CD4-positive, alpha-beta T cell treated with Interleukin-21 for 1 hour (primary cell): ENCODE measurements at places on chromosomes 13 and 19.

GRCh38 chr19:41351339-41352245 lies 2.1 kb downstream of the TGFB1 start:
- DNase-seq = peak; percentile 89

GRCh38 chr19:54297759-54298305 lies 15.1 kb downstream of the LILRA5 start:
- no peak for DNase-seq

GRCh38 chr19:4576016-4576933 lies 16.8 kb upstream of the SEMA6B start:
- DNase-seq = peak; percentile 64

- DNase-seq = no peak
Observed at GRCh38 chr19:2254064-2254872, 1.9 kb downstream of the JSRP1 start.

DNA sequence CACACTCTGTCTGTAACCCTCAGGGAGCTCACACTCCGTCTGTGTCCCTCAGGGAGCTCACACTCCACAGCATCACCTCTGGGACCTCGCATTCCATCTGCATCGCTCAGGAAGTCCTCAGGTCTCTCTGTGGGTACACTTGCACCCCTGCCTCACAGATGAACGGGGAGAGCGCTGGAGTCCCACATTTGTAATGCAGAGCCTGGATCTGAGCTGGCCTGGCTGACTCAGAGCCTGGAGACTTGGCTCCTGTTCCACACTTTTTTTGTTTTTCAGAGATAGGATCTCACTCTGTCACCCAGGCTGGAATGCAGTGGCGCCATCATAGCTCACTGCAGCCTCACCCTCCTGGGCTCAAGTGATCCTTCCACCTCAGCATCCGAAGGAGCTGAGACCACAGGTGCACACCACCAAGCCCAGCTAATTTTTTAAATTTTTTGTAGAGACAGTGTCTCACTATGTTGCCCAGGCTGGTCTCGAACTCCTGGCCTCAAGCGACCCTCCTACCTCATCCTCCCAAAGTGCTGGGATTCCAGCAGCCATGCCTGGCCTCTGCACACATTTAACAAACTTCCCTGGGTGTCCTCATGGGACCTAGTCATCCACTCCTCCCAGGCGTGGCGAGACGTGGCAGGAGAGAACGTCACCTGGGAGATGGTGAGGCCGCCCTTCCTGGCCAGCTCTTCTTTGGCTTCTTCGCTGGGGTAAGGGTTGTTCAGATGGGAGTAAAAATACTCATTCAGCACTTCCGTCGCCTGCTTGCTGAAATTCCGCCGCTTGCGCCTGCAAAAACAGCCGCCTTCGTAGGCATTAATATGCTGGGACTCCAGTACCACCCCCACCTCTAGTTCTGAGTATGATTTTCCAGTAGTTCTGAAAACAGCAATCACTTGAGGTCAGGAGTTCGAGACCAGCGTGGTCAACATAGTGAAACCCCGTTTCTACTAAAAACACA lies 31.0 kb downstream of the CILP2 start:
- no peak for DNase-seq

- no peak for DNase-seq
Observed at GRCh38 chr13:72677431-72677830, 50.0 kb downstream of the MZT1 start.

DNA sequence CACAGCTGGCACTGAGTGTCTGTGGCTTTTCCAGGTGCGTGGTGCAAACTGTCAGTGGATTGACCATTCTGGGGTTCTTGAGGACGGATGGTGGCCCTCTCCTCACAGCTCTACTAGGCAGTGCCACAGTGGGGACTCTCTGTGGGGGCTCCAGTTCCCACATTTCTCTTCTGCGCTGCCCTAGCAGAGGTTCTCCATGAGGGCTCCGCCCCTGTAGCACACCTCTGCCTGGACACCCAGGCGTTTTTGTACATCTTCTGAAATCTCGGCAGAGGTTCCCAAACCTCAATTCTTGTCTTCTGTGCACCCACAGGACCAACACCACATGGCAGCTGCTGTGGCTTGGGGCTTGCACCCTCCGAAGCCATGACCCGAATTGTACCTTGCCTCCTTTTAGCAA lies 9.2 kb downstream of the ZNF627 start:
- DNase-seq = no peak

- DNase-seq = peak; percentile 90
Observed at GRCh38 chr19:1082165-1082927, 12.8 kb downstream of the POLR2E start.

- peak; percentile 42 for DNase-seq
Observed at GRCh38 chr19:53878776-53879139, 3.2 kb upstream of the PRKCG start.

DNA sequence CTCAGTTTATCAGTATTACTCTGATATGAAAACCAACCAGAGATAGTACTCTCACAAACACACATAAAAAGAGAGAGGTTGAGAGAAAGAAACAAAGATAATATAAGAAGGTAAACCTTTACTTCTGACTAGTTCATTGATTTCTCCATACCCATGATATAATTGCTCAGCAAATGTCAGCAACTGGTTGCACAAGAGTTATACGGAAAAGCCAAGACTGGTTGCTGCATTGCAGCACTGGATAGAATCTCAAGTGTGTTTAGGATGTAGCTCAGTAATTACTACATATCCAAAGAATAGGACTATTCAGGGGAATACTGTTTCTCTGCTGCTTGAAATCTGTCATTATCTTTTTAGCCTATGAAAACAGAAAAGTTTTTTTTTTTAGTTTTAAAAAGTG lies 1332.8 kb downstream of the OLFM4 start:
- no peak for DNase-seq

- peak; percentile 26 for DNase-seq
Observed at GRCh38 chr13:45807520-45808099, 43.9 kb downstream of the SIAH3 start.

GRCh38 chr19:35619290-35619923 lies 6.9 kb downstream of the HAUS5 start:
- DNase-seq = no peak

GRCh38 chr19:40155749-40156265 lies 35.4 kb upstream of the MAP3K10 start:
- peak; percentile 21 for DNase-seq
